Breast epithelium (tissue), 4 donors: ENCODE measurements at places on chromosomes 5 and 9. TPM values are rescaled to one million over a fixed set of nuclear protein-coding genes. Genes with fewer than 3 reads are reported as not detected.

GRCh38 chr5:115209279-115209678 lies 39.6 kb upstream of the TRIM36 start:
- DNase-seq, result no peak

Gene INPP5E
- 6.2 TPM for total RNA-seq

- no peak for DNase-seq
Observed at GRCh38 chr5:154758493-154758892, 3.3 kb downstream of the LARP1 start.

Gene NEK6
- 31.5 TPM for total RNA-seq

Gene FAM200C
- 5.6 TPM for total RNA-seq

Gene ARL14EPL
- total RNA-seq, result not detected

GRCh38 chr9:24776226-24776625 lies 230.5 kb upstream of the IZUMO3 start:
- no peak for DNase-seq

DNA sequence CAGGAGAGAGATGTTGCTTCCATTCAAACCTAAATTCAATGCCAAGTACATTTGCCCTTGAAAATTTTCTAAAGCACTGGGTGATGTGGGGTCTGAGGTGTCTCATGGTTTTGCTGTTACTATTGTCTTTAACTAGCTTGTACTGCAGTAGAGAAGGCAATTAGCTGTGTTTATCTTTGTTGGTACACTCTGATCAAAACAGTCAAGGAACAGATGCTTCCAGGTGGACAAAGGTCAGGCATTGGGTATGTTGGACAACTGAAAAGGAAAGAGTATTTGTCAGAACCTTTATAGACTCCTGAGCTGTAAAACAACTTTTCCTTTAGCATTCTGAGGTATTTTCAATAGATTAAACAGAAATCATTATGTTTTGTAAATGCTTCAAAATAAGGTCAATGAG lies 2228.7 kb upstream of the WWC1 start:
- DNase-seq, result no peak

Gene ANXA6
- 320 TPM for total RNA-seq

Gene TYRP1
- not detected for total RNA-seq

Gene TLE1
- 41.1 TPM for total RNA-seq

DNA sequence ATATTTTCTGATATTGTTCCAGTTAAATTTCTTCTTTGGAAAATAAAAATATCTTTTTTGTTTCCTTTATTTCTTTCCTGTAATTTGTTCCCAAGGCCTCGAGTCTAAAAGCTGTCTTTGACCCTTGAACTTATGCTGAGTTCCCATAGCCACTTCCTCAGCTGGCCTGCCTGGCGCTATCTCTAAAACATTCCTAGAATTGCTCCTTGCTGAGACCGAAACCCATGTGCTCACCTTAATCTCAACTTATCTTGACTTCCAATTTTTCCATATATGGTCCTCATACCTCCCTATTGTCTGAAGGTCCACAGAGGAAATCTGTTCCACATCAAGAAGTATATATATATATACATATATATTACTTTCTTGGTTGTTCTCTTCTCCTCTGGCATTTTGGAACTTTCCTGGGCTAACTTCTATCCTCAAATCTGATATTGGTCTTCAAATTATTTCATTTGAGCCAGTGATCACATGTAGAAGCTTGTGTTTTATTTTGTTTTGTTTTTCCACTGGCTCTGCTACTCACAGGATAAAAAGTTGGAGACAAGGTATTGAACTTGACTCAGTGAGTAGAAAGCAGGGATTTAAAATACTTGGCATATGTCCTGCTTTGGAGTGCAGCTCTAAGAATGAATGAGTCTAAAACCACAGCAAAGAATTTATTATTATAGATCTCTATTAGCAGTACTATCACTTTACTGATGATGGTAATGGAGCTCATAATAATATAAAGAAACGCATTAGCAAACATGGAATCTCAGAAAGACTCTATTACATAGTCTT lies 45.2 kb downstream of the ENC1 start:
- DNase-seq, result no peak

DNA sequence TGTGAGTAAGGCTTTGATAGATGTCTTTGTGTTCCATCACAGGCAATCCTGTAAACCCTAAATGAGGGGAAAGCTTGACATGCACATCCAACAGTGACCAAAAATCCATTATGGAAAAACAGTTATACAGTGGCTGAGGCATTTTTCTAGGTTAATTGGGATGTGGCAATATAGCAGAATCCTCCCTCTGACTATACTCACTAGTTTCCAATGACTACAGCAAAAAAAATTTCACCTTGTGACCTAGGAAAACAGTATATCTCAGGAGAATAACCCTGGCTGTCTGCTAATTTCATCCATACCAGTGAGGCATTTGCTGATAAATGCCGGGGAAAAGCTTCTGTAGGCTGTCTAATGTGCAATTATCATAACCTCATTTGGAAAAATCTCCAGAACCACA lies 49.9 kb upstream of the SNCAIP start:
- DNase-seq, result no peak
